ENCODE measurements at places on chromosomes 12 and 14. TPM values are rescaled to one million over a fixed set of nuclear protein-coding genes. Genes with fewer than 3 reads are reported as not detected.

The KRT6A gene
- total RNA-seq, result 333 TPM

The DEPDC4 gene
- total RNA-seq, result 1.9 TPM

DNA sequence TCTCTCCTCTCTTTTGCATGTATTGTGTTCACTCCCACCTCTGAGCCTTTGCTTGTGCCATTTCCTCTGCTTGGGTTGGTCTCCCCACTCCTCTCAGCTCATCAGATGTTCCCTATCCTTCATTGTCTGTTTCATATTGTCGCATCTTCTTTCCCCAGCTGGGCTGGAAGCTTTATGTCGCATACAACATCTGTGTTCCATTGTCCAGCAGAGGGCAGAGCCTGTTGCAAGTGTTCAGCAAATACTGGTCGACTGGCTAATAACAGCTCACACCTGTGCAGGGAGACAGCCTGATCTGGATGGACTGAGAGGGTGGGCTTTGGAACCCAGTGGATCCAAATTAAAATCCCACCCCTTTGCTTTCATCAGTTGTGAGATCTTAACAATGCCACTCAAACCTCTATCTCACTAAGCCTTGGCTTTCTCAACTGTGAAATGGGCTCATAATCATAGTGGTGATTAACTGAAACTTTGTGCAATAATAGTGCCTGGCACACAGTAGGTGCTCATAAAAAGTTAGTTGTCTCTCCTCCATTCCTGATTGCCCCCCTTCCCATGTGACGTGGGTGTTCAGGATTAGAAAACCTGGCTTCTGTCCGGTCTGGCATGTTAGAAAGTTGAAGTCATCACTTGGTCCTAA lies 75.8 kb downstream of the RIN3 start:
- DNase-seq, result peak; percentile 21

The OR4K17 gene
- not detected for total RNA-seq

The PRH1 gene
- 46.6 TPM for total RNA-seq

The EEF1AKMT3 gene
- 8.9 TPM for total RNA-seq

The TSPAN19 gene
- not detected for total RNA-seq

GRCh38 chr14:34247605-34248004 lies 214.4 kb downstream of the SPTSSA start:
- DNase-seq, result no peak

DNA sequence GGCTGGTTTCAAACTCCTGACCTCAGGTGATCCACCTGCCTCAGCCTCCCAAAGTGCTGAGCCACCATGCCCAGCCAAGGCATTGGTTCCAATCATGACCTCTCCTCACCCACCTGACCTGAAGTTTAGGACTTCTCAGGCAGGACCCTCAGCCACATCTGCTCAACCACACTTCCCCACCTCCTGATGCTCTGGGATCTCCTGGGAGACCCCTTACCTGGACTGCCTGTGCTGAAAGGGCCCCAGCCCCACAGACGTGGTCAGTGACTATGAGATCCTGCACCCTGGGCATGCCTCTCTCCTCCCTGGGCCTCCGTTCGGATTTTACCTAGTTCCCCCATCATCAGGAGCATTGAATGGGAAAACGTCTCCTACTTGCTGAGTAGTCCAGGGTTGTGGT lies 18.0 kb downstream of the GSC start:
- no peak for DNase-seq

GRCh38 chr14:74531467-74531866 lies 37.9 kb downstream of the ISCA2 start:
- no peak for DNase-seq

GRCh38 chr14:25607192-25607591 lies 557.2 kb upstream of the STXBP6 start:
- DNase-seq, result peak; percentile 10

DNA sequence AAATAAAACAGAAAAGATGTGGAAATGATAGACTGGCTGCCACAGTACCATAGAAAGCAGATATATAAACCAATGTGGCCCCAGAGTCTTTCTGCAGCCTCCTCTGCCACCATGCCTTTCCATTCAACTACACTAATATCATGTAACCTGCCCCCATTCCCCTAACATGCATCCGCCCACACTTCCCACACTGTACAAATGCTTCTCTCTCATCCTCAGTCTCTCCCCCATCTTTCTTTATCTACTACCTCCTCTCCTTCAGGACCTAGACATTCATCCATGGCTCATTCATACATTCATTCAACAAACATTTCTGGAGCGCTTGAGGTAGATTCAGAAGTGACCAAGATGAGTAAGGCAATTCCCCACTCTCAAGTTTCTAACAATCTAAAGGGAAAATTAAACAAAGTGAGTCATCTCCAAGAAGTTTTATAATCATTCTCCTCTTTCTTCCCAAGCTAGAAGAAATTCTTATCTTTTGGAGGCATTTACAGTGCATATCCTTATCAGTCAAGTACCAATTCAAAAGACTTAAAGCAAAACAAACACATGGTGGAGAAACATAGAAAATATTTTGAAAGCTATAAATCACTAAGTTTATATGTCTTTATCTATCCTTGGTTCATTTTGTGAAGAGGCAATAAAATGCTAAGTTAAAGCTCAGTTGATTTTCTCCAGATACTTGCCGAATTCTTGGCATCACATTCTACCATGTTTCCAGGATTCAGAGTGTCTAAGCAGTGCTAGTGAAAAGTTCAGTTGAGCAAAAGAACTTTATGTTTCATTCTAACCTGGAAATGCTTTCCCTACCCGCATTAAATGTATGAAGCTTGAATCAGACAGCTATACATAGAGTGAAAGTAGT lies 70.5 kb upstream of the FRMD6 start:
- DNase-seq, result no peak

GRCh38 chr14:85087201-85087600 lies 442.7 kb upstream of the FLRT2 start:
- no peak for DNase-seq

The ADAM21 gene
- 0.10 TPM for total RNA-seq

The ATP2A2 gene
- total RNA-seq, result 135 TPM

- DNase-seq, result peak; percentile 59
These were observed 12.9 kb downstream of the NYNRIN start for GRCh38 chr14:24411443-24412389.

All from skin of body (tissue), 3 donors.